Muscle of leg (tissue), 16 donors: ENCODE measurements at places on chromosomes 4 and X.

GRCh38 chr4:109614015-109614414, 54.0 kb downstream of the MCUB start:
- no peak for DNase-seq

GRCh38 chr4:59044286-59044900, 1934.2 kb upstream of the IGFBP7 start:
- no peak for DNase-seq

DNA sequence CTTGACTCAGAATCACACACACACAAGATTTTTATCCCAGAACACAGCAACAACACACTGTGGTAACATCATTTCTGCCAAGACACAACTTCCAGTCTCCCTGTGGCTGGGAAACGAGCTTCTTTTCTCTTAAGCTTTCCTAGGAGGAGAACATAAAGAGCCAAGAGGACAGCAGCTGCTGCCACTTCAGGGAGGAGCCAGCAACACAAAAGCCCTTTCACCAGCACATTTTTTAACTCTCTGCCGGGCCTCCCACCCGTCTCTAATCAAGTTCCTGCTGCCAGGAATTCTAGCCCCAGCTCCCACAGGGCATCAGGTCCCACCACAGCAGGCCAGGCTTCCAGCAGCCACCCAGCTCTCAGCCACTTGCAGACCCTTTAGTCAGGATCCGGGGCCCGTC, 22.4 kb downstream of the FAT1 start:
- peak; percentile 89 for DNase-seq

- DNase-seq = no peak
Measured at GRCh38 chr4:123930996-123931395, 534.4 kb downstream of the SPRY1 start.

- no peak for DNase-seq
Measured at GRCh38 chr4:8303485-8304281, 34.1 kb downstream of the HTRA3 start.

DNA sequence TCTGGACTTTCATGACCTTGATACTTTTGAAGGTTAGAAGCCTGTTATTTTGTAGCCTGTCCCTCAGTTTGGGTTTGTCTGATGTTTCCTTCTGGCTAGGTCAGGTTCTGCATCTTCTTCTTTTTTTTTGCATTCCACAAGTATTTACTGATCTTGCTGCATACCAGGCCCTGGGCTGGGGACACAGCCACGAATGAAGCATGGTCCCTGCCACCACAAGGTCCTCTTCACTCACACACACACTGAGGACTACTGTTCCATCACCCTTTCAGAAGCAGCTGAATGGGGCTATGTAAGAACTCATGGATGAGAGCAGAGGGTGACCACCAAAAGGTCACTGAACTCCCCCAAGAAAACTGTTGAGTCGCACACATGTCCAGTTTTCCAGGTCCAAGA, 39.2 kb downstream of the USP11 start:
- no peak for DNase-seq

GRCh38 chr4:86496094-86497080, 97.7 kb upstream of the PTPN13 start:
- peak; percentile 64 for DNase-seq

DNA sequence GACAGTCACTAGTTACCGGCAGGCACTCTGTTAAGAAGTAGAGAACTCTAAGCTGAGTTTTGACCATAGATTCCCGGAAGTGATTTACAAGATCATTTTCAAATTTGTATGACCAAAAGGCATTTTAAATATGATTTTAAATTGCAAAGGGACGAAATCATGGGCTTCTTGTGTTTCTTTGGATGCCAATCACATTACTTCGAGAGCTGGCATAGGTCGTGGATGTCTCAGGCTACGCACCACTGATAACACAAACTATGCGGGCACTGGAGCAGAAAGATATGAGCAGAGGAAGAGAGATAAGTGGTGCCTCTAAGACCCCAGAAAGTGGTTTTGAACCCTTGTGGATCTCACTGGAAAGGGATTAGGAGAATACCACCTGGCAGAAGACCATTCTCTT, 294.2 kb upstream of the FTHL17 start:
- no peak for DNase-seq

- no peak for DNase-seq
Measured at GRCh38 chrX:100717363-100717762, 14.6 kb downstream of the SYTL4 start.

DNA sequence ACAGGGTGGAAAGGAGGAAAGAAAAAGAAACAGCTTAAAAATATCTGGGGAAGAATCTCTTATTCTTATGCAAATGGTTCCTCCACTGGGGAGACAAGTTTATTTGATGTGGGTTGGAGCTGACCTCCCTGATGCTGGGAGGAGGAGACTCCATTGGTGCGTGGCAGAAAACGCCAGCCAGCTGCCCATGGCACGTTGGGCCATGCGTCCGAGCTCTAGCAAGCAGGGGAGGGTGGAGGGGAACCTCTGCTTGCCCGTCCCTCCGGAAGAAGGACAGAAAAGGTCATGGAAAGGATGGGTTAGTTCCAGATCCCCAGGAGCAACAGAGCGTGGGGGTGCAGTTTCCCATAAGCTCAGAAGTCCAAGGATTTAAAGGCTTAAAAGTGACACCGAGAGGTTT, 210.4 kb downstream of the KLHL4 start:
- no peak for DNase-seq

DNA sequence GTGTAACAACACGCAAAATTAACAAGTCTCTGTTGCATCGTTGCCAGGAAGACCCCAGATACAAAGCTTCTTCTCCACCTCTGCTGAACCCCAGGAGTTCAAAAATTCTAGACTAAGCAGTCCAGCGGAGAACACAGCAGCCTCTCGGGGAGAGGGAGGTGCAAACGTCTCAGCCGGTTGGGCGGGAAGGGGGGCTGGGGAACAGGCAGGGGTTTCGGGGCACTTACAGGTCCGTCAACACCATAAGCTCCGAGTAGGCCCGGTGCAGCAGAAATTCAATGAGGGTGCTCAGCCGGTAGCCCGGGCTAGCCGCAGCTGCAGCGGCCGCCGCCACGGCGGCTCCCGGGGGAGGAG, 394 bp downstream of the MED14 start:
- peak; percentile 56 for DNase-seq

DNA sequence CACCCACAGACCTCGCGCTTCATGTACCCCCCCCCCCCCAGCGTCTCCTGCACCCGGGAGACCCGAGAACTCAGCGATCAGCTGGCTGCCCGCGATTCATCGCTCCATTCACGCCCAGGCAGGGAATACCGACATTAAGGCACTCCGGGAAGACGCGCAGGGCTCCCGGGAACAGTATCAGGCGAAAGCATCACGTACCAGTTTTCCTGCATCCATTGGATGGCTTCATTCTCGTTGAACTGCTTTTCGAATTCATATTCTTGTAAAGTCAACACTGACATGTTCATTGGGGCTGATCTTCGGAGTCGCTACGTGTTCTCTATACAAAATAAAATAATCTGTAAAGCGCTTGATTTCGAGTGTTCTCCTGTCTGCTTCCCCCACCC, 373 bp downstream of the ELOVL6 start:
- DNase-seq = peak; percentile 54

DNA sequence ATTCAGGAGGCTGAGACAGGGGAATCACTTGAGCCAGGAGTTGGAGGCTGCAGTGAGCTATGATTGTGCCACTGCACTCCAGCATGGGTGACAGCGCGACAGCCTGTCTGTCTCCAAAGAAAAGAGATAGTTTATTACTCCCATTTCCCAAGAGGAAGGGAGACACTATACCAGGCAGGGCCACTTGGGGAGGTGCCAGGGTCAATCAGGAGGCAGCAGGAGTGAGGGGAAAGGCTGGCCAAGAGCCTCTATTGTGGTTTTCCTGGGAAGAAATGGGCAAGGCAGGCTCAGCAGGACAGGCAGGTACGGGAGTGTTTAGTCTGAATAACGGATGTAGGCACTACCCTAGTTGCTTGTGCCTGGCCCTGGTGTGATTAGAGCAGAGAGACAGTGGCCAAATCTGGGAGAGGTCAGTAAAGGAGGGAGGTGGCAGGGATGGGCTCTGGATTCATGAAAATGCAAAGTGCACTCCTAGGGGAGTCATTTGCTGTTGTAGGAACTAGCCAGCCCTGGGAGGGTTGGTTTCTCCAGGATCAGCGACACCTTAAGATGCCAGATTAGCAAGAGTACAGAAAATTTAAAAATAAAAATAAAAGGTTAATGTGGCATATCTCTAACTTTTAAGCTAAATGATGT, 20.2 kb upstream of the CDKN2AIP start:
- no peak for DNase-seq

DNA sequence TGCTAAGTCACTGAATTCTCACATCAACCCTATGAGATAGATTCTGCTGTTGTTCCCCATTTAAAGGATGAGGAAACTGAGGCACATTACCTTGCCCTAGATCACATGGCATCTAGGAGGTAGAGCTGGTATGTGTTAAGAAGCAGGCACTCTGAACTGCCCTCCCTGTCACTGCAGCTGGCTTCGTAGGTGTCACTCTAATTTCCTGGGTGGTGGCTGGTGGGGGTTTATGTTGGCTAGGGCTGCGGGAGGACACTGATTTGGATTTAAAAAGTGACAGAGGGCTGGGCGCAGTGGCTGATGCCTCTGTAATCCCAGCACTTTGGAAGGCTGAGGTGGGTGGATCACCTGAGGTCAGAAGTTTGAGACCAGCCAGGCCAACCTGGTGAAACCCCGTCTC, 93.0 kb downstream of the ARHGAP10 start:
- DNase-seq = no peak

DNA sequence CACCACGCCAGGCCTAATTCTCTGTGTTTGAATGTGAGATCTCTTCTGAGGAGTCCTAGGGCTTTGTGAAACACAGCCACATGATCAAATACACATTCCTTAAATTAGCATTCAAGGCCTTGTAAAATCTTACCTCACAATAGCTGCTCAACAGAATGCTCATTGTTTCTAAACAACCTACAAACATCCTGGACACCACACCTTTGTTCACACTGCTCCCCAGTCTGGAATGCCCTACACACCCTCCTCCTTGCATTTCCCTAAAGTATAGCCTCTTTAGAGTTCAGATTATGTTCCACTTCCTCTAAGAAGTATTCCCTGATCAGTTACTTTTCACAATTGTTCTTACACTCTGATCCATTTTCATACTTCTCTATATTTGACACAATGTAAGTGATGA, 110.6 kb downstream of the AGTR2 start:
- DNase-seq = no peak

DNA sequence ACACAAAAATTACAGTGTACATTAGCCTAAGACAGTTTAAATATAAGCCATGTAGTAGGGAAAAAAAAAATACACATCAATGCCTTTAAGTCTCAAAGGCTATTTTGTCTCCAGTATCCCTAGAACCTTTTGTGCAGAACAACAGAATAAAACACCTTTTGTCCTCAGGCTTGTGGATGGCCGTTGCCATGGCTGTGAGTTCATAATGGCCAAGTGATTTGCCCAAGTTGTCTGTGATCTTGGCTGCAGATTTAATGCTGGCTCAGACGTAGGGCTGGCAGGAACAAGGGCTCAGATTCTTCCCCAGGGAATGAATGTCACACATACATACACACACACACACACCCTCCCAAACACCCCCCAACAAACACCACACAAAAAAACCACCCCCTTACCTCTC, 25.3 kb downstream of the GPM6B start:
- peak; percentile 27 for DNase-seq

- peak; percentile 11 for DNase-seq
Measured at GRCh38 chrX:10011261-10011931, 44.2 kb downstream of the CLDN34 start.

DNA sequence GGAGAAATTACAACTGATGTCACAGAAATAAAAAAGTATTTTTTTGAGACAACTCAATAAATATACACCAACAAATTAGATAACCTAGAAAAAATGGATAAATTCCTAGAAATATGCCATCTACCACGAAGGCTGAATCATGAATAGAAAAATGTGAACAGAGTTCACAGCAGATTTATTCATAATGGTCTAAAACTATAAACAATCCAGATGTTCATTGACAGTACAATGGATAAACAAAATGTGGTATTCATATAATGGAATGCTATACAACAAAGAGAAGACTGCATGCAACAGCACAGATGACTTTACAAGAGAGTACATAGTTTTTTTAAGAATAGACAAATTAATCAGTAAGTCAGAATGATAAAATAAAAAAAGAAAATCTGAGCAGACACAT, 55.2 kb downstream of the CLOCK start:
- DNase-seq = no peak

GRCh38 chr4:47624031-47624441, 139.0 kb downstream of the ATP10D start:
- DNase-seq = no peak

DNA sequence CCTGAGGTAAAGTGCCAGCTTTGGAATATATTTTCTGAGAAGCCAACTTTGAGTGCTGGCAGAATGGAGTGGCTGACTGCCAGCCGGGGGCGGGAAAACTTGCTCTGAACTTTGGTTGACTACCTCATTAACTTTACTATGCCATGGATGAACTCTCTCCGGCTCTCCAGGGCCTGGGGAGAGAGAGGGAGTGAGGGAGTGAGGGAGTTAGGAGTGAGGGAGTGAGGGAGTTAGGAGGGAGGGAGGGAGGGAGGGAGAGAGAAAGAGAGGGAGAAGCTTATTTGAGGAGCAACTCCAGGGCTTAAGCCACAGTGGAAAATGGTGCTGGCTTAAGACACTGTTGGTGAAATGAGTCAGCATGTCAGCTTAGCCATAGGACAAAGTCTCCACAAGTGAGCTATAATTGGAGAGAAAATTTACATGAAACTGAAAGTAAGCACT, 280.9 kb upstream of the RPS6KA3 start:
- peak; percentile 80 for DNase-seq

- no peak for DNase-seq
Measured at GRCh38 chr4:174058846-174059245, 224.6 kb downstream of the FBXO8 start.

DNA sequence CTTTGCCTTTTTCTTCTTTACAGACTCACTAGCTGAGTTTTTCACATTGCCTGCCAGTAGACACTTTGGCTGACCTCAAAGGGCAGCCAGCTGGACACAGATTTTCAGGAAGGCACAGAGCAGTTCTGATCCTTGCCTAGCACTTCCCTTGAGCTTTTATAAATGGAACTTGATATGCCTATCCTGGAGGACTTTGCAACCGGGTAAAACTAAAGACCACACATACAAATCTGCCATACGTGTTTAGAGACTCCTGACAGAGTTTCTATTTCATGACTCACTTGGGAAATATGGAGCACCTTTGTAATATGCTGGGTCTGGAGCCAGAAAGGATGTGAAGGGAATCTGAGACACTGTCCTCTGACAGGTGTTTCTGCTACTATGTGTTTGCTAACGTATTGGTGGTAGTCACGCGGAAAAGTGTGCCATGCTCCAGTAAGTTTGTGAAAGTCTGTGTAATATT, 56.7 kb upstream of the RASSF6 start:
- DNase-seq = peak; percentile 29

DNA sequence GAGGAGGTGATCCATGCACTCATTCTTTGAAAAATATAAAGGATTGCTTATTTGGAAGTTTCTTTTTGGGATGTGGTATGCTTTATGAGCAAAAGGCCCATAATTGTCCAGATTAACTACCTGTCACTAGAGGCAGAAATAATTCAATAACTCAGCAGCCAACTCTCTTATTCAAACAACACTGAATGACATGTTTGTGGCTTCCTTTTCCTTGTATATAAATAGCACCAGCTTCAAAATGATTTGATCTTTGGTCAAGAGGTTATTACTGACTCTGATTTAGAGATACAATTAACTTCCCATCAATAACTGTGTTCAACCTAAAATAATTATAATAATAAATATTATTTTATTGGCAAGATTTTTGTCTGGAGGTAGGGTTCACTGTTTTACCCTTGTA, 232.3 kb downstream of the AFF2 start:
- no peak for DNase-seq

- no peak for DNase-seq
Measured at GRCh38 chrX:41684138-41684537, 4.6 kb upstream of the GPR34 start.

GRCh38 chrX:71992711-71993110, 82.1 kb downstream of the NHSL2 start:
- no peak for DNase-seq

- peak; percentile 14 for DNase-seq
Measured at GRCh38 chrX:139930916-139931645, 1.8 kb downstream of the ATP11C start.
